ENCODE measurements at places on chromosomes 2 and 18. TPM values are rescaled to one million over a fixed set of nuclear protein-coding genes. Genes with fewer than 3 reads are reported as not detected.

The EN1 gene
- not detected for total RNA-seq

The NDUFB3 gene
- 140 TPM for total RNA-seq

The ANKRD44 gene
- 131 TPM for total RNA-seq

DNA sequence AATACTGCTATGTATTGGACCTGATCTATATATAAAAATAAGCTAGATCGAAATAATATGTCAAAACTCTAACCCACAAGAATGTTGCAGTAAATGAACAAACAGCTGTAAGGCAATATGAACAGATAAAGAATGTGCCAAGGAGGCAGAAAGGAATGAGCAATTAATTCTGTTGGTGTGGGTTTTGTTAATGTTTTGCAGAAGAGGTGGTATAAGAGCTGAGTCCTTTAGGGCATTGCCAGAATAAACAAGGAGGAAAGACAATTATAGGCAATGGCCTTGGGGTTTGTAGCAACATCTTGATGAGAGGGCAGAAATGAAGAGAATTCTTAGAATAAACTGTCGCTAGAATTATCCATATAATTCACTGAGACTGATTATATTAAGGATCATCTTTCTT is 240.9 kb upstream of the GULP1 start:
- DNase-seq, result no peak

GRCh38 chr2:42118754-42119569 is 50.2 kb upstream of the EML4 start:
- DNase-seq, result no peak

DNA sequence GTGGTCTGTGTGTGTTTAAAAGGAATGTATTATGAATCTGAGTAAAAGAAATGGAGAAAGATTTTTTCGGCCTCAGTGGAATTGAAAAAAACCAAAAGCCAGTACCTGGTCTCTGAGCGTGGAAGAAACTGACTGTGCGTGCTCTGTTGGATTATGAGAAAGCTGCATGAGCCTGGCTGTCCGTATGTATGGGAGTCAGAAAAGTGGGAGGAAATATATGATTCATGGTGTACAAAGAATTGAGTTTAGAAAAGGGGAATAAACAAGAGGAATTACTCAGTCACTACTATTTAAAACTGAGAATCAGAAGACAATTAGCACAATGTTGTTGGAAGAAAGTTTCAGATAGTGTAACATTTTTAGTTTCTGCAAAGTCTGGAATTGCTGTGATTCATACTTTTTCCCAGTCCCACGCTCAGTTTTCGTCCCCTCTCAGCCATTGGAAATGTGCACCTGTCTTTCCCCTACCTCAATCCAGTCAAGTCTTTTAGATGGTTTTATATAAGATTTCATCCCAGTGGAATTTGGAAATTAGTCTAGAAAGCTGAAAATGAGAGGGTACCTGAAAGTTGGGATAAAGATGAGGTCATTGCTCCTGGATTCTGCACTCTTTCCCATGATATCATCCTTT is 66.4 kb upstream of the CHMP1B start:
- no peak for DNase-seq

All from activated CD8-positive, alpha-beta T cell treated with anti-CD3 and anti-CD28 coated beads for 36 hours (primary cell).